Naive B cell (primary cell): ENCODE measurements at places on chromosomes 2 and 18. TPM values are rescaled to one million over a fixed set of nuclear protein-coding genes. Genes with fewer than 3 reads are reported as not detected.

Gene CHRNG
- polyA plus RNA-seq: not detected

Gene OLA1
- polyA plus RNA-seq: 61.4 TPM

Gene BARD1
- 18.7 TPM for polyA plus RNA-seq

- no peak for DNase-seq
These were observed 111.0 kb downstream of the KCNF1 start for GRCh38 chr2:11022591-11023273.

GRCh38 chr18:58565021-58565420, 63.9 kb downstream of the ALPK2 start:
- peak; percentile 68 for DNase-seq

- no peak for DNase-seq
These were observed 116.9 kb downstream of the ACKR3 start for GRCh38 chr2:236686561-236686960.
